ENCODE measurements at places on chromosomes 7 and 10.

GRCh38 chr10:27908231-27908630 is 90.6 kb downstream of the ODAD2 start:
- DNase-seq: no peak

DNA sequence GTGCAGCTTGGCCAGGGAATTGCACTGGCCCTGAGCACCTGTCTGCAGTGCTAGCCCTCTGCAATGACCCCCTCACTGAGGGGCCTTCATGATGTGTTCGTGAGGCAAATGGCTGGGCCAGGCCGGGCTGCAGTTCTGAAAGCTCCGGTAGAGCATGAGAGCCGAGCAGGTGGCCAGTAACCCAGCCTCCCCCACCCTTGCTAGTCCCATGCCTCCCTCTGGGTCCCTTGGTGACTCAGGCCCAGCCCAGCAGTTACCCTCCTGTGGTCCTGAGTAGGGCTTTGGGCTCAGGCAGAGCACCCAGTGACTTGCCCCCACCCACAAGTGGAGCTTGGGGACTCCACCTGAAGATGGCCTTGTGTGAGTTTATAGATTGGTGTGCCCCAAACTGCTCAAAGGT is 16.1 kb upstream of the CSGALNACT2 start:
- DNase-seq: no peak

- DNase-seq: no peak
Observed at GRCh38 chr7:4796453-4796852, 21.0 kb downstream of the AP5Z1 start.

DNA sequence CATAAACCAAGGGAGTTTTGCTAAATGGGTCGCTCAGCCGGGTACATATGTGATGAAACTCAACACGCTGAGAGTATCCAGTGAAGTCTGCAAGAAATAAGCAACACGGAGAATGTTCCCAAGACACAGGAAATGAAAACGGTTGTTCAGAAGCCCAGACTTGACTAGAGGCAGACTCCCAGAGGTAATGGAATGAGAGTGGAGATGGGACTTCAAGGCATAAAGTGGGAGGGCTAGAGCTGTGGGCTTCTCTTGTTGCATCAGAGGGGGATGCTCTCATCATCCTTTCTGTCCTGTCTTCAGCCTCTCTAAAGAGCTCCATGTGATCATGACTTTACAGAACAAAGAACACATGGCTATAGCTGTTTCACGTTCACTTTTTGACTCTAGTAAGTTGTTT is 88.3 kb downstream of the BAMBI start:
- DNase-seq: no peak

GRCh38 chr7:133428326-133428725 is 175.4 kb downstream of the EXOC4 start:
- DNase-seq: no peak

- peak; percentile 69 for DNase-seq
Observed at GRCh38 chr7:111012799-111013675, 77.9 kb upstream of the LRRN3 start.

GRCh38 chr7:19284596-19285300 is 139.5 kb upstream of the FERD3L start:
- no peak for DNase-seq

DNA sequence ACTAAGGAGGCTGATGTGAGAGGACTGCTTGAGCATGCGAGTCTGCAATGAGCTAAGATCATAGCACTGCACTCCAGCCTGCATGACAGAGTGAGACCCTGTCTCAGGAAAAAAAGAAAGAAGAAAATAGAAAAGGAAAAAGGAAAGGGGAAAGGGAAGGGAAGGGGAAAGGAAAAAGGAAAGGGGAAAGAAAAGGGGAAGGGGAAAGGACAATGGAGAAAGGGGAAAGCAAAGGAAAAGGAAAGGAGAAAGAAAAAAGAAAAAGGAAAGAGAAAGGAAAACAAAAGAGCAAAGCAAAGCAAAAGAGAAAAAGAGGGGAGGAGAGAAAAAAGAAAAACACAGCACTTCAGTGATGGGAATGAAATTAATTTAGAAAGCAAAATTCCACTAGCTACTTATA is 179.3 kb downstream of the SRPK2 start:
- DNase-seq: no peak

- DNase-seq: no peak
Observed at GRCh38 chr10:118584181-118584954, 11.1 kb downstream of the PRLHR start.

- DNase-seq: no peak
Observed at GRCh38 chr10:47406870-47407691, 23.0 kb upstream of the ZNF488 start.

DNA sequence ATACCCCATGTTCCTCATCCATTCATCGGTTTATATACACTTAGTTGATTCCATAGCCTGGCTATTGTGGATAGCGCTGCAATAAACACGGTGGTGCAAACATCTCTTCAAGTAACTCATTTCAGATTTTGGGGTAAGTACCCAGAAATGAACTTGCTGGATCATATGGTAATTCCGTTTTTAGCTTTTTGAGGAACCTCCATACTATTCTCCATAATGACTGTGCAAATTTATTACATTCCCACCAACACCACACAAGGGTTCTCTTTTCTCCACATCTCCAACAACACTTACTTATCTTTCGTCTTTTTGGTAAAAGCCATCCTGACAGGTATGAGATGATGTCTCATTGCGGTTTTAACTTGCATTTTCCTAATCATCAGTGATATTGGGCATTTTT is 3.7 kb downstream of the NPFFR1 start:
- DNase-seq: no peak

- DNase-seq: no peak
Observed at GRCh38 chr10:44801383-44802327, 109.5 kb upstream of the TMEM72 start.

DNA sequence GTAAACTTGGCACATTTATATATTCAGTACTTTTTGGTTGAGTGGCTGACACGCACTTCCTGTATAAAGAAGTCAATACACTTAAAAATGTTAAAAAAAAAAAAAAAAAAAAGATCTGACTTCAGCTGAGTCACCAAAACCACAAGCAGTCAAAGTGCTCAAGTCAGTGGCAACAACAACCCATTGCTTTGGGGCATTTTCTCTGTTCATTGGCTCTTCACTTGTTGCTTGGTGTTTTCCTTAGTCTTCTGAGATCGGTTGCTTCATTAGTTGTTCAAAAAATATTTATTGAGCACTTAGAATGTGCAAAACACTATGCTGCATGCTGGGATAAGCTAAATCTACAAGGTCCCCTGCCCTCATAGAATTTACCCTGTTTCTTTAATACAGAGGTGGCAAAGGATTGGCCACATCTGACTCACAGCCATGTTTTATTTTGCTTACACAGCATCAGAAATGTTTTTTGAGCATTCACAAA is 63.7 kb downstream of the ZNRF2 start:
- peak; percentile 59 for DNase-seq

DNA sequence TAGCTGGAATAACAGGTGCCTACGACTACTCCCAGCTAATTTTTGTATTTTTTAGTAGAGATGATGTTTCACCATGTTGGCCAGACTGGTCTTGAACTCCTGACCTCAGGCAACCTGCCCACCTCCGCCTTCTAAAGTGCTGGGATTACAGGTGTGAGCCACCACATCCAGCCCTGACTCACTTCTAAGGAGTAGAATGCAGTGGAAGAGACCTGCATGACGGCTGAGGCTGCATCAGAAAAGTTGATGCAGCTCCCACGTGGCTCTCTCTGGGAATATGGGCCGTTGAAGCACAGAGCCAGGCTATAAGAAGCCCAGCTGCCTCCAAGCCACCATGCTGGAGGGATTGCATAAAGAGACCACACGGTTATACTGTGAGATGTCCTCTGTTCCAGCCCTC is 21.6 kb upstream of the ASL start:
- DNase-seq: no peak

All from stimulated activated naive CD8-positive, alpha-beta T cell treated with anti-CD3 and anti-CD28 coated beads, Interleukin-15, amount 100 ng/mL, for 72 hours (primary cell).